Right renal pelvis (tissue), 4 donors: ENCODE measurements at places on chromosomes 16 and 17. TPM values are rescaled to one million over a fixed set of nuclear protein-coding genes. Genes with fewer than 3 reads are reported as not detected.

- DNase-seq: no peak
These were observed 14.7 kb downstream of the CCR7 start for GRCh38 chr17:40550608-40551007.

GRCh38 chr16:65244787-65245186 is 122.9 kb upstream of the CDH11 start:
- DNase-seq: no peak

GRCh38 chr17:2059547-2060384 is 4.9 kb downstream of the HIC1 start:
- no peak for DNase-seq

- no peak for DNase-seq
These were observed 101.8 kb upstream of the CDH8 start for GRCh38 chr16:62137996-62138395.

DNA sequence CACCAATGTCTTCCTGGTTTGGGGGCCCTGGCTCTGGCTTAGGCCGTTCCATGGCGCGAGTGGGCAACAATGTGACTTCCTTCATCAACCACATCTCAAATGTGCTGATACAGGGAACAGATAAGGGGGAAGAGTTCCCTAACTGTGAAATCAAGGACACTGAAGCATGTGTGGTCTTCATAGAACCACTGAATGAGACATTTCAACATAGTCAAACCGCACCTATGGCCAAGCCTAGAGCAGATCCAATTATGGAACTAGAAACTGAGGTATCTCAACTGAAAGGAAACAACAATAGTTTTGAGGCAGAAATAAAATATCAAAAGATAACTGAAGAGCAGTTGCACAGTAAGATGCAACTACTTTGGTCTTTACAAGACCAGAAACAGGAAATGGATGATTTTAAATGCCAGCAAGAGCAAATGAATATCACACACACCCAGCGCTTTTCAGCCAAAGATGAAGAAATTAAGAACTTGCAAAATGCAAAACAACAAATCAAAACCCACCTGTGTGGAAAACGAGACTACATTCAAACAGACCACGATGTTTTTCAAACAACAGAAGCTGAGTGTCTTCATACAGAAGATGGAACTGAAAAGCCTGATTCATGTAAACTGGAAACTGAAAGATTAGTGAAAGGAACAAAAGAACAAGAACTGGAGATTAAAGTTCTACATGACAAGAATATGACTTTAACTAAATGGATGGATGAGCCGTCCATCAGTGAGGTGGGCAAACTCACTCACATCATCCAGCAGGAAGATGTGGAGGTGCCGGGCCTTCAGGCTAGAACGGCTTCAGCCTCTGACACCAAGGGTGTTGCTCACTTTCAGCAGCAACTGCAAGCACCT is 18.1 kb upstream of the LCMT1 start:
- no peak for DNase-seq

DNA sequence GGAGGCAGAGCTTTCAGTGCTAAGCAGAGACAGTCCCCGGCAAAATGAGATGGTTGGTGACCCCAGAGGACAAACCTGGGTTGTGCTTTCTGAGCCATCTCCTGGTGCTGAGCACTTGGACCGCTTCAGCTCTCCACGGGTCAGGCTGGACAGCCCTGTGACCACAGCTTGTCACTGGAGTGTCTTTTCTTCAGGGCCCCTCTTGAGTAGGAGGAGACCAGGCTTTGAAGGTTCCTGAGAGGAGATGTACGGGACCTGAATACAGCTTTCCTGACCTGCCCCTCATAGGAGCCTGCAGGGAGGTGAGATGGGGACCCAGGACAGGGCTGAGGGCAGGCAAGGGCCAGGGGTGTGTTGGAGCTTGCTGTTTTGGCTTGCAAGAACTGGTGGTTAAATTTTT is 17.8 kb upstream of the ADGRG1 start:
- DNase-seq: no peak

GRCh38 chr17:39938140-39938869 is 10.8 kb downstream of the LRRC3C start:
- no peak for DNase-seq

TPSD1 gene
- not detected for polyA plus RNA-seq

OR3A2 gene
- 0.62 TPM for polyA plus RNA-seq

C16orf89 gene
- 11.6 TPM for polyA plus RNA-seq

TBC1D3E gene
- not detected for polyA plus RNA-seq

ANKRD40CL gene
- polyA plus RNA-seq: 0.37 TPM

USH1G gene
- 0.77 TPM for polyA plus RNA-seq

ABCC12 gene
- polyA plus RNA-seq: 0.35 TPM

HEATR3 gene
- 24.3 TPM for polyA plus RNA-seq
